ENCODE measurements at places on chromosomes 16 and 17.

DNA sequence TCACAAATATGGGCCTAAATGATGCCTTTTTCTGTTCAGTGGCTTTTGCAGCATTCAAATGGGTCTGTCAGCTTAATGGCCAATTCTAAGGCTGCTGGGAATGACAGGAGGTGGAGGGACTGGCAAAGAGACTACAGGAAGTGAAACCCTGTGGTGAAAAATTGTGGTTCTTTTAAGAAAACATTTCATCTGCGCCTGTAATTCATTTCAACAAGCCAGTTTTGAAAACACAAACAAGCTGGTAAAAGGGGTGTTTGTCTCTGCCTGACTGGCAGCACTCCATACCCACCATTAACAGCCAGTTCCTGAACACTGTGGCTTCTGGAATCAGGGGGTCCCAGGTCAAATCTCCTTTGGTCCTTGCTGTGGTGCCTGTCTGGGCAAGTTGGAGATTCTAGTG, 3.6 kb upstream of the KDM8 start:
- no peak for DNase-seq

- DNase-seq: no peak
These were observed 16.7 kb downstream of the SALL1 start for GRCh38 chr16:51134269-51134812.

DNA sequence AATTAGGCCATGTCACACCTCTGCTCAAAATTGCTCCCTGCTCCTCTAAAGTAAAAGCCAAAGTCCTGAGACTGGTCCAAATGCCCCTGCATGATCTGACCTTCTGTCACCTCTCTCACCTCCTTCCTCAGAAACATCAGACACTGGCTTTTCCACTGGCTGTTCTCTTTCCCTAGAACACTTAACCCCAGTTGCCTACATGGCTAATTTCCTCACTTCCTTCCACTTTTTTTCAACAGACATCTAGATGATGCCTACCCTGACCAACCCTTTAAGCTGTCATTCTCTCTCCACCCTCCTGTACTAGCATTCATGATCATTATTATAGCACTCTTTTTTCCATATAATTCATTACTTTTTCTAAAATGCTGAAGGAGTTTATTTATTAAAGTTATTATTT, 31.0 kb downstream of the CCT6B start:
- no peak for DNase-seq

GRCh38 chr17:49696233-49696761, 11.5 kb downstream of the SLC35B1 start:
- no peak for DNase-seq

DNA sequence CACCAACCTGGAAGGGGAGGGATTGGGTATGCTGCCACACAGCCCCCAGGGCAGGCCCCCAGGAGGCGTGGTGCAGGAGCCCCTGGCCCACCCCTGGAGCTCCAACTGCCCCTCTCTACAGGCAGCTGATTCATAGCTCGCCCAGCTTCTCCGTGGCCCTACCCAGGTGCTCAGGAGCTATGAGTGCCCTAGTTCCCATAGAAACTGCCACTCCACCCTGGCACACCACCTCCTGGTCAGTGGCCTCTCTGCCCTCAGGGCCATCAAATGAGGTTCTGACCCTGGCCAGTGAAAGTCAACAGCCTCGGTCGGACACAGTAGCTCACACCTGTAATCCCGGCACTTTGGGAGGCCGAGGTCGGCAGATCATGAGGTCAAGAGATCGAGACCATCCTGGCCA, 18.0 kb downstream of the CNGB1 start:
- no peak for DNase-seq

Data from muscle of arm (tissue), 14 donors.